SJCRH30 (cell line): ENCODE measurements at places on chromosomes 11 and 22. TPM values are rescaled to one million over a fixed set of nuclear protein-coding genes. Genes with fewer than 3 reads are reported as not detected.

DNA sequence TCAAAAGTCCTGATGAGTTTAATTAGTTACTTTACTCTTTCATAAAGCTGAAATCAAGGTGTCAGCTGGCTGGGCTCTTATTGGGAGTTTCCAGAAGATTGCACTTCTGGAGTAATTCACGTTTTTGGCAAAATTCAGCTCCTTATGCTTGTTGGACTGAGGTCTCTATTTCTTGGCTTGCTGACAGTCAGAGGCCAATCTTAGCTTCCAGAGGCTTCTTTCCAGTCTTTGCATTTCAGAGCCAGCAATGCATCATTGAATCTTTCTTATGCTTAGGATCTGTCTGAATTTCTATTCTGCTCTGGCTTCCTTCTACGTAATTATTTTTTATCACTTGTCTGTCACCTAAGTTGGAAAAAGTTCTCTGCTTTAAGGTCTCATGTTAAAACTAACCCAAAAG, 91.4 kb upstream of the SYN3 start:
- no peak for DNase-seq

Gene ZC3H12C
- 6.0 and 6.7 TPM in 2 replicates for total RNA-seq

- DNase-seq: no peak
These were observed 362.1 kb downstream of the DDX10 start for GRCh38 chr11:109026891-109027489.

Gene NDUFA6
- 112 and 113 TPM in 2 replicates for total RNA-seq

DNA sequence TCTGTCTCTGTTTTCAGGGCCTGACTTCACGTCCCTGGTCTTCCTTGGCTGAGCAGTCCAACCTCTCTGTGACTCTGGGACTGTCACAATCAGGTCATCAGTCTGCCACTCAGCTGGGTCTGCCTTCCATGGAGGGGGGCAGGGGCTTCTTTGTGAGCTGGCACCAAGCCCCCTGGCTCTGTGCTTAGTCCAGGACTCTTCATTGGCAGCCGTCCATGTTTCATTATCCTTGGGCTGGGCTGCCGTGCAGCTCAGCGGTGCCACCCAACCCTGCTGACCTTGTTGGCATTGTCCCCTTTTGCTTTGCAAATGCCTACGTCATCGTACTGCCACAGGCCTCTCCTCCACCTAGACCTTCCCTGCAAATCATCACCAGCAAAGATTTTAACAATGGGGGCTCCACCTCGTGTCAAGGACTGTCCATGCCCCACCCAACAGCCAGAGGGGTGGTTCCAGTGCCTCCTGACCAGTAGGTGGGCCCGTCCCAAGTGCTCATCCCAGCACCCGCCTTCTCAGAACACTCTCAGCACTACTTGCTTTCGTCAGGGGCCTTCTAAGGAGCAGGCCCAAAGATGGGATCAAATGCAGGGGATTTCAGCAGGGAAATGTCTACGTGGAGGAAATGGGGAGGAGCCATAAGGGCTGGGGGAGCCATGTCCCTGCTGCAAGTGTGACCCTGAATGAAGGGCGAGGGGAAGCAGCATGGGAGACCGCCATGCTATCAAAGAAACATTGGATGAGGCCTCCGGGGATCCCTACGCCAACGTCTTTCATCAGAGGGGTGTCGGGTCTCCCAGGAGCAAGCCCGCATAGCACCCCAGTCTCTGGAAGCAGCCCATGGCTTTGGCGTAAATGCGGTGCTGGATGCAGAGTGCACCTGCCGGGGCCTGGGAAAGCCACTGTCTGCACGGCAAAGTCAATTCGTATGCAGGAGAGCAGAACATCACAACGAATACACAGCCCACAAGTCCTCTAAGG, 18.2 kb downstream of the KRTAP5-6 start:
- DNase-seq: no peak

GRCh38 chr11:128623091-128623490, 35.7 kb upstream of the ETS1 start:
- DNase-seq: no peak

Gene SERHL2
- 6.9 and 7.2 TPM in 2 replicates for total RNA-seq

Gene BACE1-AS
- total RNA-seq: 4.2 and 4.7 TPM in 2 replicates

Gene SMTNL1
- 4.5 and 5.6 TPM in 2 replicates for total RNA-seq

Gene IL10RA
- total RNA-seq: not detected in 2 replicates

GRCh38 chr11:31802000-31802551, 9.0 kb downstream of the PAX6 start:
- DNase-seq: no peak

DNA sequence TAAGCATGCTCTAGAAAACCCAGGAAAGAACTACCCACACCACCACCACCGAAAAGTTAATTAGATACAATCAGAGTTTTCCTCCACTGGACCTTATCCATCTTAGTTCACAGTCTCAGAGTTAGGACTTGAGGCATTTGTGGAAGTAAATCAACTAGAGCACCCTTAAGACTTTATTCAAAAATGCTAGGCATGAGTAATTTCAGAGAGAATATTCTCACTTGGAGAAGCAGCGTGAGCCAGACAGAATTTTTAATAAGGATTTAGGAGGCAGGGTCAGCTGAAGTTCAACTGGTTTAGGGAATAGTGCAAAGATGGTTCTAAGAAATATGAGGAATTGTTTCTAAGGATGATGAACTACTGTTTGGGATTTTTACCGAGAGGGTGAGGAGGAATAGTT, 1.2 kb upstream of the OLFML1 start:
- DNase-seq: no peak

GRCh38 chr11:13220148-13220547, 57.4 kb upstream of the BMAL1 start:
- no peak for DNase-seq

GRCh38 chr11:66467034-66467659, 442 bp downstream of the PELI3 start:
- no peak for DNase-seq

DNA sequence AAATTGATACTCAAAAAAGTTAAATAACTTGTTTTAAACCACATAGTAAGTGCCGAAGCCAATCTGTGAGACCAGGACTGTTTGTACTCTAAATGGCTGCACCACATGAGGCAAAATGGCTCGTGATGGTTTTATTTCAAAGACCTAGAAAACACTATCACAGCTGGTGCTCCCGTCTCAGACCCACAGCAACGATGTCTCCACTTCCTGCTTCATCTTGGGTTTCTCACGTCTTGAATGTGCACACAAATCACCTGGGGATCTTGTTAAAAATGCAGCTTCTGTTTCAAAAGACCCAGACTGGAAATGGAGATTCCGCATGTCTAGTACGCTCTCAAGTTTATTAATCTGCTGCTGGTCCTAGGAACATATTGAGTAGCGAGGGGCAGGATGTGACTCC, 1.2 kb downstream of the CD3E start:
- no peak for DNase-seq

DNA sequence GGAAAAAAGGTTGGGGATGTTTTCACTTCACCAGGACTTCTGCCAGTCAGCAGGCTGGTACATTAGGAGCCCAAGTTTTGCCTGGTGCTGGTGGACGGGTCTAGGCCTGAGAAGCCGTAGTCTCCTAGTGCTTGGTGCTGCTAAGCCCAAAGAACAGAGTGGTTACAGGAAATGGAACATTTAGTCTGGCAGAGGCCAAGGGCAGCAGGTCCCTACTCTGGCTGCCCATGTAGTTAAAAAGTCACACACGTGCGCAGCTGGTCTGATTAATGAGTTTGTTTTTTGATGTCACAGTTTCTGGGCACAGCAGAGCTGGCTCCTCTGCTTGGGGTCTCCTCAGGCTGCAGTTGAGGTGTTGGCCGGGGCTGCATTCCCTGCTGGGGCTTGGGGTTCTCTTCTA, 20.6 kb downstream of the BCR start:
- no peak for DNase-seq

Gene TUBA8
- total RNA-seq: 0.89 TPM in 1 of 2 replicates, not detected in the other

Gene ART5
- 0.10 TPM in 1 of 2 replicates, not detected in the other for total RNA-seq

Gene SOX6
- total RNA-seq: 4.9 and 7.9 TPM in 2 replicates

Gene TTC36
- total RNA-seq: 0.47 TPM in 1 of 2 replicates, not detected in the other

Gene PARVB
- not detected in 2 replicates for total RNA-seq

Gene TRMT2A
- total RNA-seq: 23.6 and 28.3 TPM in 2 replicates

GRCh38 chr11:112565551-112565950, 304.9 kb upstream of the PLET1 start:
- no peak for DNase-seq

Gene P4HA3
- total RNA-seq: not detected in 2 replicates

DNA sequence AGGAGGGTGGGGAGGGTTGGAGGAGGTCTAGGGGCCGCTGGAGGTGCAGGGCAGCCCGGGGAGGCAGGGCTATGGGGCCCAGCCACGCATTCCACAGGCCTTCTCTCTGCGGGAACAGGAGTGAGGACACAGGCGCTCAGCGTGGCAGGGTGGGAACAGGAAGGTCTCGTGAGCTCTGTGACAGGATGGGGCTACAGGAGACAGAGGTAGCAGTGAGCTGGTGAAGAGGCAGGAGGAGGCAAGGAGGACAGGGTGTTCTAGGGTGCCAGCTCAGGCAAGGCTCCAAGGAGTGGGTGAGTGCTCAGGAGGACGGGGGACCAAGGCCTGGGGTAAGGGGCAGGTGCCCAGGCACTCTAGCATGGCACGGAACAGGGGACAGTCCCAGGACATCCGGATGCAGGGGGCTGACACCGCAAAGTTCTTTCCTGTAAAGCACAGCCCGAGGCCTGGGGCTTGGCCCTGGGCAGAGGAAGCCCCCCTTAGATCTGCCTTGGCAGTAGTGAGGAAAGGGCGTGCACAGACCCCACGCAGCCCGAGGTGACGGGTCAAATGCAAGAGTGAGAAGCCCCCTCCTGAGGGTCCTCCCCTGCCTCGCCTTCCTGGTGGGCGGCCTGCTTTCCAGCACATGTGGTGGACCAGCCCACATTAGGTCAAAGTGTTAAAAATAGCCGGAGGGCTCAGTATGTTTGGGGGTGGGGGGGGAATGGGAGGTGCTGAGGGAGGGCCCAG, 4.7 kb upstream of the NEAT1 start:
- DNase-seq: no peak

DNA sequence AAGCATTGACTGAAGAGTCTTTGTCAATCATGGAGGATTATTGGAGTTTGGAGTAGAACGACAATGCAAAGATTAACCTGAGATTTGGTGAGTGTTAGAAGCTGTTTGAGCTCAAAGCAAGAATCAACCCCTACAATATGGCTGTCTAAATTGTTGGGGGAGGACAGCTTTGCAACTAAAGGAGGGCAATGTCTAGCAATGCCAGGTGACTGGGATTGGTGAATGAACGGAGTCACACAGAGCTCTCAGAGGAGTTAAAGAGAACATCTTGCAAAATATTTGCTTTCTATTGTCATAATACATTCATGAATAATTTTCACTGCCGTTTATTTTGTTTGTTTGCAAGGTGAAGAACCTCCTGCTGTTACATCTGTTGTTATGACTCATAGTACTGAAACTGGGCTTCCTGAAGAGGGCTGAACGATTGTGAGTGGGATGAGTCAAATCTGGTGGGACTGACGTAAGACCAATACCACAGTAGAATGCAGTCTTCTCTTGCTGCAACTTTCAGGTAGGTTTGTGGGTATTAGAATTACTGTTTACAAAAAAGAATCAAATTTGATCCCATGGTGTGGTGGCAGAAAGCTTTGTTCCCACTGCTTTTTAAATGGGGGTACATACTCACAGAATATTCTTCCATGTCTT, 281.9 kb downstream of the CADM1 start:
- DNase-seq: no peak

Gene SYT7
- 1.1 and 1.3 TPM in 2 replicates for total RNA-seq

- no peak for DNase-seq
These were observed 323 bp upstream of the HIKESHI start for GRCh38 chr11:86301742-86302091.

Gene OTOG
- 3.3 and 5.9 TPM in 2 replicates for total RNA-seq

- no peak for DNase-seq
These were observed 55.9 kb upstream of the BMAL1 start for GRCh38 chr11:13221722-13222121.

GRCh38 chr11:2380807-2381350, 3.8 kb downstream of the CD81 start:
- no peak for DNase-seq

DNA sequence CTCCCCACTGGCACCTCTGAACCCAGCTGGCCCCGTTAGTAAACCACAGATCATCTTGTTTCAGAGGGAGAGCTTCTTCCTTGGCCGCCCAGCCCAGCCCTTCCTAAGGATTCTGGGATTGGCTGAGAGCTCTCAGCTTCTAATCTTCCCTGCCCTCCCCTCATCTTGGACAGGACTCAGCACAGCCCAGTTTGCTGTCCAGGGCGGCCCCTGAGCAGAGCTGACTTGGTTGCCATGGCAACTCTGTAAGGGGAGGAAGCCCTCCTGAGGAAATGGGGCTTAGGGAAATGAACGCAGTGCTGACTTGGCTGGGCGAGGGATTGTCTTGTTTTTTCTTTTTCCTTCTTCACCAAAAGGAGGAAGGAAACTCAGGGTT, 4.6 kb downstream of the APOL4 start:
- DNase-seq: peak; percentile 77

Gene RRP8
- 15.8 and 15.9 TPM in 2 replicates for total RNA-seq

Gene OR52B6
- not detected in 2 replicates for total RNA-seq

DNA sequence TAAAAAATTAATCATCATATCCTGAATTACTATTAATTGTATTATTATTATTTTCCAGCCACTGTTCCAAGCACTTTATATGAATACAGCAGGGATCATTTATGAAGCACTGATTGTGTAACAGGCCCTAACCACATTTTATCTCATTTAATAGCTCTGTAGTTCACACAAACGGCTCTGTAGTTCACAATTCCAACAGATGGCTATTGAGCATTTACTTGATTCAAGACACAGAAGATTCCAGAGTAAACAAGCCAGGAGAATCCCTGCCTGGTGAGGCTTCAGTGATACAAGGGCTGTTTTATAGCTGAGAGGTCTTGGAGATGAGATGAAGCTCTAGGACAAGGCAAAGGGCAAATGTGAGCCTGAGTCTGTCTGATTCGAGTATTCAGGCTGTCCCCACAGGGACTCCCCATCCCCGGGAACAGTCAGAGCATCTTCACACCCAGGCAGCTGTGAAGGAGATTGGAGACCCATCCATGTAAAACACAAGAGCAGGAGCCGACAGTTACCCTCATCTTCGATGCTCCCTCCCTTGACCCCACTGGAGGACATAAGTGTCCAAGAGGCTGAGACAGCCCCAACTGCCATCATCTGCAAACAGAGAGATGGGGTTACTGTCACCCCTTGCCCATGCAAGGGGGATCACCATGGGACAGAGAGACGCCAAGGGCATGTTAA, 222.5 kb downstream of the MN1 start:
- no peak for DNase-seq

- no peak for DNase-seq
These were observed 11.1 kb downstream of the PLAAT3 start for GRCh38 chr11:63603180-63603518.

DNA sequence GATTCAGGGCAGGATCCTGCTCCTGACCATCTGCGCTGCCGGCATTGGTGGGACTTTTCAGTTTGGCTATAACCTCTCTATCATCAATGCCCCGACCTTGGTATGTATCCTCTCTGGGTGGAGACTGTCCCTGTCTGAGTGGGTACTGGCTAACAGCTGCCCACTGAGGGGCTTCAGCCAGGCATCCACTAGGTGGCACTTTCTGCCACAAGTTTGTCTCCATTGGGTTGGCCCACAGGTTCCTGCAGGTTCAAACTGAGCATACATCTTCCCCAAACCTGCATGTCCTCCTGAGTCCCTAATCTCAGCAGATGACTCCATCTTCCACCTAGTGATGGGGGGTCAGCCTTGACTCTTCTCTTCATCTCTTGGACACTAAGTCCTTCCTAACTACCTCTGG, 4.4 kb downstream of the SLC2A11 start:
- peak; percentile 77 for DNase-seq

GRCh38 chr11:92979176-92979575, 9.7 kb downstream of the MTNR1B start:
- DNase-seq: no peak

Gene GLYATL2
- not detected in 2 replicates for total RNA-seq
